ENCODE measurements at places on chromosomes 12 and 14.

GRCh38 chr12:14689144-14689543, 7.3 kb downstream of the GUCY2C start:
- no peak for DNase-seq

- no peak for DNase-seq
Observed at GRCh38 chr12:76152181-76152807, 67.8 kb upstream of the NAP1L1 start.

GRCh38 chr12:12731785-12732184, 14.6 kb downstream of the CDKN1B start:
- DNase-seq: no peak

DNA sequence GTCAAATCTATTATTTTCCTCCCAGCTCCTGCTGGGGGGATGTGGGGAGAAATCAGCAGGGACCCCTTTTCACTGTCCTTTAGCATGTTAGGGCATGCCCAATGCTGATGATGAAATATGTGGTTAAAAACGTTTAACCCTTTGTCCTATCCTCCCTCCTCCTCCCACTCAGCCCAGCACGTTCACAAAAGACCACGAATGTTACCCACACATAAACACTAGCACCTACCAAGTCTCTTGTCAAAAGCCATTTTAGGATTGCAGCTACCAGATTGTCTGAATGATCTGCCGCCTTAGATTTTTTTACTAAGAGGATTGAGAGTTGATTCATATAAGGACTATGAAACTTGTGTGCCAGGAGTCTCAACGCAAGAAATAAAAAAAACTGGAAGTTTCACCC, 70.4 kb downstream of the TBK1 start:
- DNase-seq: no peak

DNA sequence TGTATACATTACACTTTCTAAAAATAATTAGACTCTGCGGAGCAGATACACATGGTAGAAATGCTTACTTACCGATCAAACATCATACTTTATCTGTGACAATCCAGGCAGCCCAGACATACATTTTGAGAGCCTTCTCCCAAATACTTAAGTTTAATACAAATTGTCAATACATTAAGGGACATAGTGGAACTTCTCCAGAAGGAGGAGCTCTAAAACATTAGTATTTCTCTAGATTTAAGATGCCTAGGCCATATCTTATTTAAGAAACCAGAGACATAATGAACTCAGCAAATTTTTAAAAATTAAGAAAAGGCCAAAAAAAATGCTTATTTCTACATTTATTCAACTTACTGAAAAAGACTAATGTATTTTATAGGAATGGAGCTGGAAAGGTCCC, 16.1 kb downstream of the ACSM4 start:
- no peak for DNase-seq

GRCh38 chr12:25271486-25272098, 20.9 kb upstream of the KRAS start:
- DNase-seq: no peak

- DNase-seq: no peak
Observed at GRCh38 chr14:96091149-96091693, 52.1 kb downstream of the C14orf132 start.

- no peak for DNase-seq
Observed at GRCh38 chr12:72272731-72273498, 745 bp downstream of the TRHDE start.

DNA sequence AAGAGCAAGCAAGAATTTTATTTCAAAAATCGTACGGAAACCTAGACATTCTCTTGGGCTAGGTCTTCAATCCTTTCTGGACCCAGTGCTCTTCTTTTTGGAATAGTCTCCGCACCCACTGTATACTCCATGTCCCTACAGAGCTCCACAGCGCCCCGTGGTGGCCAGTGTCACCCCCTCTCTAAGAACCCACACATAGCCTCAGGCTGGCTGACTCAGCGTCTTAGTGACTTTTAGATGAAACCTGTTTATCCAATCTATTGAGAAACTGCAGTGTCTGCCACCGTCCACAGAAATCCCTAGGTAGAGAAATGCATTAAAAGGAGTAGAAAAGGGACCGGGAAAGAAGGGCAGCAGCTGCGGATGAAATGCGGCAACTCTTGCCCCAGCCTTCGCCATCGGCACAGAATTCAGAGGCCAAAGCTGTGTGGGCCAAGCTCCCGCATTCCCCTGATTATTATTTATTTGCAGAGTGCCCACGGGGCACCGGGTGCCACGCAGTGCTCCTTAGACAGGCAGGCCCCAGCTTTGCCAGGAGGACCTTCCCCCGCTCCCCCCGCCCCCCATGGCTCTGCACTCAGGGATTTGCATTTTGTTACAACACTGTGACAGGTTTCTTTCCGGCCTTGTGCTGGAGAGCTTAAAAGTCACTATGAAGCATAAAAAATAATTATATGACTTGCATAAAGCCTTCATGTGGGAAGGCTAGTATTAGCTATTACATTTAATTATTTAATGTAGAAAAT, 170.1 kb upstream of the FKBP4 start:
- DNase-seq: no peak

GRCh38 chr14:84336433-84336832, 1193.5 kb upstream of the FLRT2 start:
- no peak for DNase-seq

DNA sequence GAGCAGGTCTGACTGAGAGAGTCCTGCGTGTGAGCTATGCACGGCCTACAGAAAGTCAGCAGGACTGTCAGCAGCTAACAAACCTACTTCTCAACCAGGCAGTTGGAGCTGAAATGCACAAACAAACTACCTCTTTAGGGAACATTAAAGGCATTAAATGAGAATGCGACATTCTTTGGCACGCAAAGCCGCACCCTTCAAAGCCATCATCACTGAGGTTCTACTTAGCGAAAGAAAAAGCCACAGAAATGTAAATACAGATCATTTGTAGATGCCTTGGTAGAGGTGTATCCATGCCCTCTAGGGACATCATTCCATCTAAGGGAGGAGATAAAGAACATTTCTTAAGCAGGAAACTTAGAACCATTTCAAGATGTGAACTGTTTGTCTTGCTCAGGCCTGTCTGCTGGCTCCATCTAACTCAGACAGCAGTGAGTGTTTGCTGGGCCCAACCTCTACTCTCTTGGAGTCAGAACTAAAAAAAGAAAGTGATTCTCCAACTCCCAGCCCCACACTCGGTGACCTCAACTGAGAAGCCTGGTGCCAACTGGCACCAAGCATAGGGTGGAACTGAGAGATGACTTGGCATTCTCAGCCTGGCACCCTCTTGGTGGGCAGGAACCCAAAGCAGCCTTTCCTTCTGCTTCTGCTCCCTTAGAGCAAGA, 63.5 kb upstream of the MBIP start:
- DNase-seq: no peak

DNA sequence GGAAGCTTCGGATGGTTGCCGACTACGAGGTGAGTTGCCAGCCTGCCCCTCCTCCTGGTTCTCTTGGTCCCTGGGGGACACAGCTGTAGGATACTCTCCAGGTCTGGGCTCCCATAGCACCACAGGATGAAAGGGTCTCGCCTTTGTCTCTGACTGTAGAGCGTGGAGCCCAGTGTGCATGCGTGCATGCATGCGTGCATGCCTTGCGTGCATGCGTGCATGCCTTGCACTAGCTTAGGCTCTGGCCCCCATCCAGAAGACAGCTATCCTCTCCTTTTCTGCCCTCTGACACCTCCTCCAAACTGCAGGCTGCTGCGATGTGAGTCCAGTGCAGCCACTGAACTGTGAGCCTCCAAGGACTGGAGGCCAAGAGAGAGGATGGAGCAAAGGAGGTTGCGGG, 19.1 kb downstream of the NGB start:
- DNase-seq: no peak

DNA sequence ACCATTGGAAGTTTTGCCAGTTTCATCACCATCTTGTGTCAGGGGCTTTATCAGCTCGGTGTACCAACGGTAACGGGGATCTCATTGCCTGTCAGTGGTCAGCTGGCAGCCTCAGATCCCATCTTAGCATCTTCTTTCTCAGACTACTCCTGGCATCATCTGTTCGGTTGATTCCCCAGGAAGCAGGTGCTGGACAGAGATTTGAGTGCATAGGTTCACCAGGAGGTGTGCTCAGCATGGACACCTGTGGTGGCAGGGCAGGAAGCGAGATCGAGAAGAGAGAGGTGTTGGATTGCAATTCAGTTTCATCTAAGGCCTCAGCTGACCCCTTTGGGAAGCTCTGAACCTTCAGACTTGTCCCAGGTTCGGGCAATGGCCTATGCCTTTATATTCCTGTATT, 76.0 kb downstream of the C12orf75 start:
- DNase-seq: no peak

GRCh38 chr12:108589028-108589839, 8.7 kb downstream of the TMEM119 start:
- no peak for DNase-seq

DNA sequence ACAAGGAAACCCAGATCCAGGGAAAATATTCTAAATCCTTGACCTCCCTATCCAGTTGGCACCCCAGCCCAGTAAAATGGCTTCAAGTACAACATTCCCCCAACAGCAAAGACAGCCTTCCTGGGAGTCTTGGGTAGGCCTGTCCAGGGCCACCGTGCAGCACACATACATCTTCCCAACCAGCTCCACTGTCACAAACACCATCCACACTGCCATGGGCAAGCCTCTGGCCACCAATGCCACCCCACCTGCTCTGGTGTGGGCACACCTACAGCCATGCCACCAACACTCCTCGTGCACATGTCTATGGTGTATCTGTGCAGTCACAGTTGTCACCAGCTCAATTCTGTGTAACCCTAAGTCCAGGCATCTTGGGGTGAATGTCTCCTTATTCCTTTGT, 193.2 kb downstream of the DAD1 start:
- DNase-seq: no peak

DNA sequence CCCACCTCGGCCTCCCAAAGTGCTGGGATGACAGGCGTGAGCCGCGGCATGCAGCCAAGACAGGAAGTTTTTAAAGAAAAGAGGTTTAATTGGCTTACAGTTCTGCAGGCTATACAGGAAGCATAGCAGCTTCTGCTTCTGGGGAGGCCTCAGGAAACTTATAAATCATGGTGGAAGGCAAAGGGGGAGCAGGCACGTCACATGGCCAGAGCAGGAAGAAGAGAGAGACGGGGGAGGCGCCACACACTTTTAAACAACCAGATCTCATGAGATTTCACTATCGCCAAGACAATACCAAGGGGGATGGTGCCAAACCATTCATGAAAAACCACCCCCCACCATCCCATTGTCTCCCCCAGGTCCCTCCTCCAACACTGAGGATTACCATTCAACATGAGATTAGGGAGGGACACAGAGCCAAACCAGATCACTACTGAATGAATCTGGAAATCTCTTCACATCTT, 14.1 kb downstream of the CCDC63 start:
- no peak for DNase-seq
